ENCODE measurements at places on chromosomes 12 and 14.
A peak's percentile ranks its signal among the peaks of the same experiment; 100 is the strongest.

DNA sequence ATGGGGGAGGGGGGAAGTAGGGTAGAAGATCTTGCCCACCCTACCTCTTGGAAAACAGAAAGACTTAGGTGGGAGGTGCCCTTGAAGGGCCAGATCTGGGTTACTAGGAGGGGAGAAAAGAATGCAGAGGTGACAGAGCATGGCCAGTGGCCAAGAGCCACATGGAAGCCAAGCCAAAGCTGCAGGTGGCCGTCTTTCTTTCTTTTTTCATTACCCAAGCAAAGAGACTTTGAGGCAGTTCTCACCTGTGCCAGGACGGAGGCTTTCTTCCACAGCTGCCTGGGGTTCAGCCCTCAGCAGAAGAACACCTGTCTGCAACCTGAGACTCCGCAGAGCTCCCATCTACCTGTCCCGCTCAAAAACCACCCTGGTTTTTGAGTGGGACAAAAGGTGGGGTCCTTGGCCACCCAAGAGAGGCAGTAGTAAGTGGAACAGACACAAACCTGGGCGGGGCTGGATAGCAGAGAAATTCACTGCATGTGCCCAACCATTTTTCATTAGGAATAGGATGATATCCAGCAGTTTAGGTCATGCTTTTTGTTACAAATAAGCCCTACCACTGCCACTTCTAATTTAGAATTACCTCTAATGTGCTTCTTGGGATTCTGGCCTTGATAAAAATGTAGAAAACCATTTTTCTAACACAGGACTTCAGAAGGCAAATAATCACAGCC lies 116.5 kb downstream of the DYRK2 start:
- no peak for DNase-seq

DNA sequence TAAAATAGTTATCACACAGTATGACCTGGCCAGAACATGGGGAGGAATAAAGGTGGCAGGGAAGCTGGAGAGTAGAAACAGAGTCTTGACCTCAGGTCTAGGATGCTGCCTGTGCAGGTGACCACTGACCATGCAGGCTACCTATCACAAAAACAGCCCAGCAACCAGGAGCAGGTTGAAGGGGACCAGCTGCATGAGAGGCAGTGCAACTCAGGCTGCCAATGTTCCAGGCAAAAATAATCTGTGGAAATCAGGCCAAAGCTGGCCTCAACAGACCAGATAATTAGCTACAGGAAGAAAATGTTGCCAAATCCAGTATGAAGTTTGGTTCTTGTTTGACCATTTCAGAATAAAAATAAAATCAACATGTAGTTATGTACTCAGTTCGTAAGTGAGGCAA lies 72.6 kb downstream of the PDE6H start:
- DNase-seq, result no peak

- no peak for DNase-seq
Observed at GRCh38 chr12:93315907-93316622, 61.7 kb upstream of the NUDT4 start.

DNA sequence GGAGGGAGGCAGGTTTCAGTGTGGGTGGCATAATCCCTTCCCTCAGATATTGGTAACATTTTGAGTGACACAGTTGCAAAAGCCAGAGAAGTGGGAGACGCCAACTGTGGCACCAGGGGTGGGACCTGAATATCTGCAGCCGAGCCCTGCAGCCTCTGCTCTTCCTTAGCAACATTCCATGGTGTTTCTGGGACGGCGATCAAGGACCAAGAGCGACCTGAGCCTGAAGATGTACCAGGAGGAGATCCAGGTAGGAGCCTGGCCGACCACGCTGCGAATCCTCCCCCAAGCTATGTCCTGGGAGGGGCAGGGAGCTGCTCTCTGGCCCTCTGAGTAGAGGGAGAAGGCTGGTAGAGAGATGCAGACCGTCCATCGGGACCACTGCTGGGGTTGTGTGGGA lies 41.8 kb downstream of the SLC8B1 start:
- DNase-seq, result no peak

GRCh38 chr12:10701131-10701681 lies 21.9 kb downstream of the YBX3 start:
- no peak for DNase-seq

DNA sequence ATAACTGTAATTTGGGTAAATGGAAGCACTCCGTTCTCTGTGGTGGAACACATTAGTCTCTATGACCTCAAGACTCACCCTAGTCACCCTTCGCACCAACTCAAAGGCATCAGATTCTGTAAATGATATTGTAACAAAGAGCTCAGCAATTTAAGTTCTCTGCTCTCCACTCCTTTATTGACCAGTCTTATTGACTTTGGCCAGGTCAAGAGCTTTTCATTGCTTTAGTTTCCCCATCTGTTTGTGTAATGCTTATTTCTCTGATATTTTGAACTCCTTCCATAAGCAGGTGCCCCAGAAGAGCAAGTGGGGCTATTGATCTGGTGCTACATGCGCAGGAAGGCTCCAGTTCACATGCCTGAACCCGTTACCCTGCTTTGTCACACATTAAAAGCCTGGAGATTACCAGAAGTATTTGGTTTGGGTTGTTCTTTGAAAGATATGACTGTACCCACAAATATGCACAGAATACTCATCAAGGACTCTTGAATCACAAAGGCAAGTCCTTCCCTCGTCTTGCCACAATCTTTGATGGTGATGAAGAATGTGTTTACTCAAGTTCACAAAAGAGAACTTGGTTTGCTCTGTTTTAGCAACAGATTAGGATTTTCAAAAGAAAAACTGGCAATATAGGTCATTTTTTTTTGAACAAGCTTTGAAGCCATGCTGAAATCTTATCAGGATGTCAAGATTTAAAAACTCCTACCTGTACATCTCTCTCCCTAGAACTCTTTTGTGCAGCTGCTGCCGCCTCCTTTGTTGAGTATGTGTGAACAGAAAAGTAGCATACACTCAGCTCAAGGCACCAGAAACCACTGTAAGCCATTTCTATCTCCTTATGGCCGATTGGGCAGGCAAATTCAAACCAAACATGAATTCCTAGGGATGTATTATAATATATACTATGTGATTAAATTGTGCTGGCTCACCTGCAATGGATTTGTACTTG lies 193.9 kb downstream of the BCAT1 start:
- DNase-seq, result no peak

GRCh38 chr12:45575417-45575816 lies 154.1 kb upstream of the ARID2 start:
- no peak for DNase-seq

GRCh38 chr14:32588448-32589320 lies 259.6 kb downstream of the AKAP6 start:
- DNase-seq, result no peak

GRCh38 chr12:39441189-39441962 lies 1.5 kb downstream of the KIF21A start:
- DNase-seq, result no peak

GRCh38 chr12:93571925-93572711 lies at the start of gene SOCS2:
SOCS2 (plus strand) TSS chr12:93572675; CDS start chr12:93572898, 223 bp downstream.
- DNase-seq, result peak; percentile 79

- no peak for DNase-seq
Observed at GRCh38 chr14:22554498-22555383, 34.3 kb downstream of the DAD1 start.

- no peak for DNase-seq
Observed at GRCh38 chr14:89767131-89767530, 187.4 kb downstream of the EFCAB11 start.

DNA sequence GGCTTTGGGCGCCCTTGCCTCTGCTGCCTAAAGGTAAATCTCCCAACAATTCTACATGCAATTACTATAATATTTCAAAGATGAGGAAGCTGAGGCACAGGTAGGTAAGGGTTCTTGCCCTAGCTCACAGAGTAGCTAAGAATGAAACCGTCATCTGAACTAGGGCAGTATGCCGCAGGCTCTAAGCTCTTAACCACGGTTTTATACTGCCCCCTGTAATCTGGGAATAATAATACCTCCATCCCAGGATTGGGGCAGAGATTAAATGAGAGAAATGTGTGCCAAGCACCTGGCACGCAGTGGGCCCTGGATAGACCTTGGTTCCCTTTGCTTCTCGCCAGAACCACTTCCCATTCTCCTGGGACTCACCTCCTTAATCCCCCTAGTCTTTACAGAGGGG lies 1.5 kb upstream of the HRK start:
- peak; percentile 53 for DNase-seq

DNA sequence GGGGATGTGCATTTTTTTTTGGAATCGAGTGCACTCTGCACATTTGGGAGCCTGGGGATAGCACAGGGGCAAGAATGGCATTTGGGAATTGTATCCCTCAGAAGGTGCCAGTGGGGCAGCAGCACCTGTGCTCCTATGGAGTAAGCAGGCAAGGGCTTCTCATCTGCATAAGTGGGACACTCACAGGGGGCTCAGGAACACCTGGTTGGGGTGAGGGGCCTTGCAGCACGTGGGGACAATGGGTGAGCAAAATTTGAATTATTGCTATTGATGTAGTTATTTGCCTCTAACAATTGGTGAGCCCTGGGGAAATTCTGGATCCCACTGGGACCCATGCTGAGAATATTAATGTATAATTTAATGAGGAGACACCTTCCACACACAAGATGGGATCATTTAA lies 274.2 kb downstream of the TTC6 start:
- DNase-seq, result no peak

DNA sequence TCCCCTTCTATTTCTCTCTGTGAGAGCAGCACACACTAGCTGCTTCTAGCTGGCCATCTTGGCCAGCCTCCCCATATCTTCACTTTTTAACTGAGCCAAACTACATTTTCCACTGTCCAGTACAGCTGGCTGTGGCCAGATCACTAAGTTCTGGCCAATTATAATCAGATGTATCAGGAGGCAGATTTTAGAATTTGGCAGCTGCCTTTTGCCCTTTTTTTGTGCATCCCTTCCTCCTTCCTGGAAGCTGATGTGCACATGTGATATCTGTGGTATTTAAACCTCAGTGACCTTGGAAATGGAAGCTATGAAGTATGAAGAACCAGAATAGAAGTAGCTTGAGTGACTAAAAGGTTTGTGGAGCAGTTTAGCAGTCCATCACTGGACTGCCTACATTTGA lies 49.8 kb upstream of the ANO6 start:
- DNase-seq, result no peak

- no peak for DNase-seq
Observed at GRCh38 chr12:119274636-119275065, 59.9 kb upstream of the CCDC60 start.

- DNase-seq, result peak; percentile 13
Observed at GRCh38 chr12:18640321-18640955, 97.4 kb downstream of the PLCZ1 start.

DNA sequence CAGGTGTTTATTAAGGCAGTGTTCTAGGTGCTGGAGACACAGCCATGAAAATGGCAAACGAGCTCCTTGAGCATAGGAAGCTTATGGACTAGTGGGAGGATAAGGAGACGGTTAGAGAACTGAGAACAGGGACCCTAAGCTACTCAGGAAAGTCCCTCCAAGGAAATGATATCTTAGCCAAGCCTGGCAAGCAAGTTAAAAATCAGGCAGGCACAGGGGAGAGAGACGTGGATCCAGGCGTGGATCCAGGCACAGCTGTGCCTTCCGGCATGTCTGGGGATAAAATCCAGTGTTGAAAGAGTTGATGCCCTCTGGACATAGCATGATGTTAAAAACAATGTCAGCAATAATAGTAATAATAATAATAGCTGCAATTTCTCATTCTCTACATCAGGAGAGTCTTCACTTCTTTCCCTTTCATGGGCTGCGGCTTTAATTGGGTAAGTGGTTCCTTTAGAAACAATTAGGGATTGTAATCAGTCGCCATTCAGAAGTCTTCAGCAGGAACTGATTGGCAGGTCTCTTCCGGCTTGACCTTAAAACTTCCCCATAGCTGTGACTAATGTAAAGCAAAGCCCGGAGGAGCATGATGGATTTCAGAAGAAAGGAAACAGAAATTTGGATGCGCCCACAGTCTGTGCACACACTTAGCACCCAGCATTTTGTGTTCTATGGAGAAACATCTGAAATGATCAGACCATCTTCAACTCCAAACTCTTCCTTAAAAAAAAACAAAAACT lies 230.2 kb downstream of the SLC41A2 start:
- DNase-seq, result no peak

DNA sequence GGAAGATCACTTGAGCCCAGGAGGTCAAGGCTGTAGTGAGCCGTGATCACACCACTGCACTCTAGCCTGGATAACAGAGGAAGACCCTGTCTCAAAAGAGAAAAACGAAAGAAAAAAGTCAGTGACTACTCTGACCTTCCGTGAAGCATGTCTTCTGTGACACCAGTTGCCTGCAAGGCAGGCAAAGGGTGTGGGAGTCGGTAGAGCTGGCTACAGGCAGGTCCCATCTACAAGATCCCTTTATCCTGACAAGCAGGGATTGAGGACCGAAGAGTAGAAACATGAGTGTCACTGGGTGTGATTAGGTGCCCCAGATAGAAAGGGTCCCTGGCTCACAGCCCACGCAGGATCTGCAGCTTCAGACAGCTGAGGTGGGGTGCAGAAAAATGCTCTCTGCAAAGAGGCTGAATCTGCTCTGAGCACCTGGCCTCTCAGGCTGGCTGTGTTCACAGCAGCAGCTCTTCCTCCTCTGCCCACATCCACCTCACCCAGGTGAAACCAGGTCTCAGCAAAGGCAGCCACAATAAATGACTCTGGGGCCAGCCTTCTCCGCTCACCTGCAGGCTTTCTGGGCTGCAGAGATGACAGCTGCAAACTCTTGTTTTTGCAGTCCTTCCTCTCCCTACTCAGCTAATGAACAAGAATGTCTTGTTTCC lies 28.6 kb upstream of the HSP90B1 start:
- no peak for DNase-seq

- no peak for DNase-seq
Observed at GRCh38 chr14:58954901-58955861, 233.3 kb upstream of the DAAM1 start.

DNA sequence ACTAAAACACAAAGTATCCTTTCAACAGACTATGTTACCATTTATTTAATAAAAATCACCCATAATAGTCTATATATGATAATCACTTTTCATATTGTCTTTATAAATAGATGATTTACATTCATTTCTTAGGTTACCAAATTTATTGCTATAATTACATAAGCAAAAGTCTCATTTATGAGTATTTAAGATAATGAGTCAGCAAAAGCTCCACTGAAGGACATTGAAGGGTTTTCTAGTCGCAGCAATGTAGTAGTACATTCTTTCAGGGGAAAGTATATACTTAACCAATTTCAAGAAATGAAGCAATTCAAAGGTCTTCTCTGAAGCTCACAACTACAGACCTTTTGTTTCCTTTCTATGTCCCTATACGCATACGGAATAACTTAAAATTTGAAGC lies 110.9 kb downstream of the NOVA1 start:
- DNase-seq, result no peak

Data from kidney (tissue), 22 donors.